RWPE1 (cell line): ENCODE measurements at places on chromosomes 2 and 18.

GRCh38 chr2:85753525-85754312 lies at the start of gene ATOH8:
ATOH8 (plus strand) TSS chr2:85753991; CDS start chr2:85754190, 199 bp downstream.
- no peak for DNase-seq

GRCh38 chr2:213187833-213188532 lies 36.6 kb upstream of the IKZF2 start:
- peak; percentile 21 for DNase-seq

DNA sequence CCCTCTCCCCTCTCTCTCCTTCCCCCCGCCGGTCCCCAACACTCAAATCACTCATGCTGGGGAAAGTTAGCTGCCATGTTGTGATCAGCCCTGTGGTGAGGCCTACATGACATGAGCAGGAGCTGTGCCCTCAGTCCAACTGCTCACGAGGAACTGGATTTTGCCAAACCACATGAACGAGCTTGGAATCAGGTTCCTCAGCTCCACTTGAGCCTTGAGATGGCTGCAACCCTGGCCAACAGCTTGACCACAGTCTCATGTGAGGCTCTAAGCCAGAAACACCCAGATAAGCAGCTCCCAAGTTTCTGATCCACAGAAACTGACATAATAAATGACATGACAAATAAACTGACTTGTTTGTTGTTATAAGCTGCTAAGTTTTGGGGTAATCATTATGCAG lies 38.4 kb downstream of the ARL4C start:
- no peak for DNase-seq

- DNase-seq = peak; percentile 66
These were observed 3.1 kb downstream of the ADAM17 start for GRCh38 chr2:9552219-9553178.

- no peak for DNase-seq
These were observed 109.8 kb downstream of the PTRHD1 start for GRCh38 chr2:24683408-24683807.

GRCh38 chr2:180322781-180323180 lies 315.7 kb upstream of the CWC22 start:
- DNase-seq = peak; percentile 10

DNA sequence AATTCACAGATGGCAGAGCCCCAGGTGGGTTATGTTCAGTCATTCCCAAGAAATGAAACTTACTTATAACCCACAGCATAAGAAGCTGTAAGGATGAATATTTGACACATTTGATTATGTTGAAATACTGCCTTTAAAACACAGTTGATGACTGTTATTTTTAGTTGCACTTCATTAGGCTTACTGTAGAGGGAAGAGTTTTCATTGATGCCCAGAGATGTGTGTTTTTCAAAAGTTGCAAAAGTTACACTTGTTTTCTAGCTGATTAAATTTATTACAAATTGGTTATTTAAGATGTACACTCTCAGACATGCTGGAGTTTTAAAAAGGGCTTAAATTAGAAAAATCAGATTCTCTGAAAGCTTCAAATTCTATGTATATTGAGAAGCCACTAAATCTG lies 506.1 kb downstream of the PARD3B start:
- DNase-seq = peak; percentile 1

DNA sequence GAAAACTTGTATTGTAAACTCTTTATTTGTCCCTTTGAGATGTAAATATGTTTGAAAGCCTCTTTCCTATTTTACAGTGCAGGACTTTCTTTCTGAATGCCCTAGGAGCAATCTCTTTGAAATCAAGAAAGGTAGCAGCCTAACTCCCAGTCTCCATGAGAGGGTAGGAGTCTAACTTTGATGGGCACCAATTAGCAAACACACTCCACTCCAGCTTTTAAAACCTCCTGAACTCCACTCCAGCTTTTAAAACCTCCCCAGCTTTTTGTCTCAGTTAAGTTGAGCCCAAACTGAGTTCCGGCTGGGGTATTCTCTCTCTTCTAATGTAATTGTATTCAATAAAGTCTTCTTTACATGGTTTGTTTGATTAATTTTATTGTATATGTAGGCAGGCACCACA lies 493.7 kb upstream of the CDH7 start:
- no peak for DNase-seq

DNA sequence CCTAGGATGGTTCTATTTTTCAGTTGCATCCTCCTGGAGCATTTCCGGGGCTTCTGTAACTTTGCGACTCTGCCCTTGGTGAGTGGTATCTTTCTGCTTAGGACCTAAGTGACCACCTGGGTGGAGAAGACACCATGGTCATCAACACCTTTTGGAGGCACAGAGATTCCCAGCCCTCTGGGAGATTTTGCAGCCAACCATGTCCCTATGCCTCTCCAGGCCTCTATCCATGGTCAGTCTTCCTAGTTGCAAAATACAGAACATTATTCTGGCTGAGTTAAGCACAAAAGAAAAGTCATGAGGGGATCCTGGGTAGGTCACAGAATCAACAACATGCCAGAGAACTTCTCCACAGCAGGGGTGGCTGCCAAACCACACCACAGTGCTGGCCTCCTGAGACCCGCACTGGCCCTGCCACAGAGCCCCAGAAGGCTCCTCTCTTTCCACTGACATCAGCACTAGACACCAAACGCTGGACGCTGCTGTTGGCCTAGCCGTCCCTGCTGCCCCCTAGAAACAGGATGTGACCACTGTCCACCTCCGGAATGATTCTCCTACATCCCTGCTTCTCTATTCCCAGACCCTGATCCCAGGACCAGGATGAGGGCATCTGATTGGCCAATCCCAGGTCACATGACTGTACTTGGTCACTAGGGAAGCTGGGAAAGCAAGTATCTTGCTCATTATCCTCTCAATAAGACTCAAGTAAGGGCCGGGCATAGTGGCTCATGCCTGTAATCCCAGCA lies 47.7 kb downstream of the SMAD7 start:
- no peak for DNase-seq
